ENCODE measurements at places on chromosomes 11 and 22. TPM values are rescaled to one million over a fixed set of nuclear protein-coding genes. Genes with fewer than 3 reads are reported as not detected.

OLFML1 gene
- 2.5 TPM for total RNA-seq

ADORA2A gene
- total RNA-seq: 0.15 TPM

C11orf52 gene
- total RNA-seq: 0.34 TPM

OR51E1 gene
- not detected for total RNA-seq

VSTM5 gene
- total RNA-seq: 0.67 TPM
